ENCODE measurements at places on chromosomes 12 and 14.
A peak's percentile ranks its signal among the peaks of the same experiment; 100 is the strongest.

GRCh38 chr12:5000658-5001385, 42.9 kb upstream of the KCNA5 start:
- DNase-seq: no peak

DNA sequence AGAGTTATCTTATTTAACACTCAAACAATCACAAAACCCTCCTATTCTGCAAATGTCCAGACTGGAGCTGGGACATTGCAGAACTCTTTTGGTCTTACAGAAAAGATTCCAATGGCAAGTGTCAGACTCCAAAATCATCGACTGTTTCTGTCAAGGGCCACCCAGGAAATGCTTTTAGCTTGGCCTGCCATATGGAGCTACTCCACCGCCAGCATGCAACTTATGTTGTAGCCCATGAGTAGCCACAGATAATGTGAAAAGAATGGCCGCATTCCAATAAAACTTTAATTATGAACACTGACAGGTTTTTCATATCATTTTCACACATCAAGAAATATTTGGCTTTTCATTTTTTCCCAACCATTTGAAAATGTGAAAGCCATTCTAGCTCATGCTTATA, 57.5 kb downstream of the SYNE3 start:
- no peak for DNase-seq

DNA sequence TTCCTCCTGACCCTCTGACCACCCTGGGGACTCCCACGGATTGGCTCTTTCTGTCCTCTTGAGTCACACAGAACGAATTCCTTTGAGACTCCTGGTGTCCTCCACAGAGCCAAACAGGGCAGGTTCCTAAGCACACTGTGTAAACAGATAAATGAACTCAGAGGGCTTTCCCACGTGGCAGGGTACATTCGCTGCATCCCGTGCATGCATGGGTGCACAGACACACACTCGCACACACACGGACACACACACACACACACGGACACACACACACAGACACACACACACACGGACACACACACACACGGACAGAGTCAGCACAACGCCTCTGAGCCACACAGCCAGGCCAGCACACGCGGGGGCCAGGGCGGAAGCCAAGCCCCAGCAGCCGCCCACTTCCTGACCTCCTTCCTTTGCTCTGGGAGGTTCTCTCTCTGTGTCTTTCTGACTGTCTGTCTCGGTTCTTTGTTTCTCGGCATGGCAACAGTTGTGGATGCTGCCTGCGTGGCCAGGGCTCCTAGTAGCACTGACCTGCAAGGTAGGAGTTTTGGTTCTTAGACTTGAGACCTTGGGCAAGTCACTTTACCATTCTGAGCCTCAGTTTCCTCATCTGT, 706 bp downstream of the CRACR2A start:
- peak; percentile 37 for DNase-seq

DNA sequence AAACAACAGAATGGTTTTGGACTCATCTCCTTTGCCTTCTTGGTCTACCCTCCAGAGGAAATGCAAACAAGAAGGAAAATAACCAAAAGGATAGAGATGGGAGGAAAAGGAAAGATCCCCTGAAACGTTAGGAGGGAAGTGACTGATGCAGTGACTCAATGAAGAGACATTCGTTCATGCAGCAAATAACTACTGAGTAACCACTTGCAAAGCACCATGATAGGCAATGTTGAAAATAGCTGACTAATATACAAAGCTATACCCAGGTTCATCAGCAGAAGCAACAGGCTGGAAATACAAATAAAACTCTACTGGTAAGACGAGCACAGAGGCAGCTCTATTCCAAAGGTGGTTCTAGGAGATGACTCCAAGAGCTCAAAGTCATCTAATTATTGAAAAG, 41.8 kb downstream of the R3HDM2 start:
- peak; percentile 80 for DNase-seq

DNA sequence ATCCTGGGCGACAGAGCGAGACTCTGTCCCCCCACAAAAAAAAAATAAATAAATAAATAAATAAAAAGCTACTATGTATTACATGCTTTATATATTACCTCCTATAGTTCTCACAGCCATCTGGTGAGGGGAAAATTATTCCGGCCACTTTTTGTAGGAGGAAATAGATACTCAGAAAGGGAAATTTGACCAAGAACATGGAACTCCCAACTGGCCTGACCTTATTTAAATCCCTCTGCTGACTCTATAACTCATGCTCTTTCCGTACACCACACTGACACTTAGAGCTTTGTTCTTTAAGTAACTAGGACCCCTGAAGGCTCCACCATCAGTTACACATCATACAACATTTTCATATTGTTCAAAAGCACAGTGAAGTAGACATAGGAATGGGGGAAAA, 2.2 kb upstream of the MMP19 start:
- no peak for DNase-seq

GRCh38 chr12:118359541-118359915, 13.2 kb downstream of the TAOK3 start:
- no peak for DNase-seq

- no peak for DNase-seq
Observed at GRCh38 chr12:65818454-65819382, 5.6 kb upstream of the HMGA2 start.

GRCh38 chr14:100580316-100581227, 6.6 kb downstream of the BEGAIN start:
- DNase-seq: no peak

DNA sequence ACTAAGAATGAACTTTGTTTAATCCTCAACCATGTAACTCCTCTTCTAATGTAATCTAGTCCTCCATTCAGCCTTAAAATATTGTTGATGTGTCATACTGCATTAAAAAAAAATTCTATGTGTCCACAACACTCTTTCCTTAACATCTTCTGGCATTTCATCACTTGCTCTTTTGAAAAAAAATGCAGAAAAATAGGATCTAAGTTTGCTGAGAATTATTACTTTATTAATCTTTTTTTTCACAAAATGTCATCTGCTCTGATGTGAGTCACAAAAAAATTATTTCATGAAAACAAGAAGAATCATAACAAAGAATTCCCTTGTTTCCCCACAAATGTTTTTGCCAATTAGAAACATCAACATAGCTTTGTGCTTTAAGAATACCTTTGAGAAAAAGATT, 410.1 kb upstream of the MGAT4C start:
- peak; percentile 2 for DNase-seq

- DNase-seq: peak; percentile 43
Observed at GRCh38 chr14:99568567-99569560, 35.1 kb downstream of the CCDC85C start.

DNA sequence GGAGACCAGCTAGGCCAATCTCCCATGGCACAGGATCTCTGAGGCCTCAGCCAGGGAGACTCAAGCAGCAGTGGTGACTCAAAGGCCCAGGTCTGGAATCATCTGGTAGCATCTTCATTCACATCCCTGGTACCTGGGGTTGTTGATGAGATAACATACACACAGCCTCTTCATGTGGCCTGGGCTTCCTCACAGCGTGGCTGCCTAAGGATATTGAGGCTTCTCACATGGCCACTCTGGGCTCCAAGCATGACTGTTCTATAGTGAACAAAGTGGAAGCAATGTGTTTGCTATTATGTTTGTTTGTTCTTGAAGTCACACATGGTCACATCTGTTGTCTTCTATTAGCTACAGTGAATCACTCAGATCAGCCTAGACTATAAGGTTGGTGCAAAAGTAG, 584.1 kb downstream of the VRK1 start:
- DNase-seq: no peak

- no peak for DNase-seq
Observed at GRCh38 chr12:100453951-100454350, 19.7 kb upstream of the NR1H4 start.

GRCh38 chr14:54931101-54931500, 28.5 kb upstream of the GCH1 start:
- no peak for DNase-seq

- no peak for DNase-seq
Observed at GRCh38 chr14:49315570-49315969, 270.6 kb downstream of the RPS29 start.
